ENCODE measurements at places on chromosomes 5 and 9. TPM values are rescaled to one million over a fixed set of nuclear protein-coding genes. Genes with fewer than 3 reads are reported as not detected.

ERCC6L2 gene
- total RNA-seq = 69.5 TPM

MSMP gene
- total RNA-seq = not detected

INSYN2B gene
- total RNA-seq = 4.4 TPM

TERT gene
- total RNA-seq = 36.2 TPM

ZDHHC11 gene
- 21.8 TPM for total RNA-seq

NPR3 gene
- 0.07 TPM for total RNA-seq

FAM221B gene
- not detected for total RNA-seq

STPG3 gene
- total RNA-seq = not detected

FCN2 gene
- not detected for total RNA-seq

CCNJL gene
- total RNA-seq = 29.2 TPM

HSPA5 gene
- 259 TPM for total RNA-seq

PRSS3 gene
- total RNA-seq = 2.5 TPM

LCN9 gene
- total RNA-seq = not detected

SPINK4 gene
- total RNA-seq = not detected
